Muscle of arm (tissue), 14 donors: ENCODE measurements at places on chromosomes 7 and 10. TPM values are rescaled to one million over a fixed set of nuclear protein-coding genes. Genes with fewer than 3 reads are reported as not detected.

DNA sequence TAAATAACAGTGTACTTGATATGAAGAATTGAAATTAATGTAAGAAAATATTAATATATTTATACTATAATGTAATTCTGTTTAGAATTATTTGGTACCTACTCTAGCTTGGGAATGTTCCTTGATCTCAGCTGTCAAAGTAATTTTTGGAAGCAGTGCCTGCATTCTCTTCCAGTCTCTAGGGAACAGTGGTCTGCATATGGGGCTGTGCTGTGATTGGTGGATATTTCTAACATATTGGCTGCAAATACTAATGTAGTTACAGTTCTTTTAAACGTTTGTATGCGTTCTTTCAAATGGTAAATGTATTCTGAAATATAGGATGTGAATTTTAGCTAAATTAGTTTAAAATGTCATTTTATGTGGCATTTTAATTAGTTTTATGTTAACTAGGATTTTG, 87.2 kb downstream of the PHF14 start:
- no peak for DNase-seq

GRCh38 chr7:157253850-157254249, 83.0 kb upstream of the DNAJB6 start:
- no peak for DNase-seq

- DNase-seq = no peak
These were observed 30.6 kb upstream of the WDFY4 start for GRCh38 chr10:48653944-48654698.

Gene CYP26C1
- not detected for polyA plus RNA-seq

Gene CALCR
- 12.8 TPM for polyA plus RNA-seq
